ENCODE measurements at places on chromosomes 1 and 21.

DNA sequence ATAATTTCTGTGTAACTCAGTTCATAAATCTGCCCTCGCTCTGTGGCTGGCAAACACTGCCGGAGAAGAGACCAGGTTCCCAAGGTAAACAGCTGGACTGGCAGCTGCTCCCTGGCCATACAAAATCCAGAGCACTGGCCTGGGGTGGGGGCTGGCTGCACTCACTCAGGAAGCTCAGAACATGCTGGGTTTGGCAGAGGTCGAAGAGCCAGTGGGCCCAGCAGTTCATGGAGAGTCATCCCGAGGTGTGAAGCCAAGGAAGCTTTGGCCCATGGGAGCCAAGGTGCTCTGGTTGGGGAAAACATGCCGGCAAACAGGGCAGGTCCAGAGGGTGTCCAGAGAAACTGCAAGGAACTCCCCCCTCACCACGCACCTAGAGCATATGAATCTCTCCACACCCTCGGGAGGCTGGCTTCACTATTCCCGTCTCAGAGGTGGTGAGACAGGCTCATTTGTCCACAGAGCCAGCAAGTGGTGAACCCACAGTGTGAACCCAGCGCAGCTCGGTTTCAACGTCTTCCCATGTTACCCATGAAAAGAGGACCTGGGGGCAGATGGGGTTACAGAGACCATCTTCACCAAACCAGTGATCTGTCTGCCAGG, 102.4 kb downstream of the DMRTB1 start:
- H3K27me3 ChIP-seq = no peaks in the 10 kb centered on the region
- peaks cover 19% of the 10 kb centered on the region for H3K4me1 ChIP-seq
- no peaks in the 10 kb centered on the region for H3K36me3 ChIP-seq
- no peak overlapping the region for H3K27ac ChIP-seq

DNA sequence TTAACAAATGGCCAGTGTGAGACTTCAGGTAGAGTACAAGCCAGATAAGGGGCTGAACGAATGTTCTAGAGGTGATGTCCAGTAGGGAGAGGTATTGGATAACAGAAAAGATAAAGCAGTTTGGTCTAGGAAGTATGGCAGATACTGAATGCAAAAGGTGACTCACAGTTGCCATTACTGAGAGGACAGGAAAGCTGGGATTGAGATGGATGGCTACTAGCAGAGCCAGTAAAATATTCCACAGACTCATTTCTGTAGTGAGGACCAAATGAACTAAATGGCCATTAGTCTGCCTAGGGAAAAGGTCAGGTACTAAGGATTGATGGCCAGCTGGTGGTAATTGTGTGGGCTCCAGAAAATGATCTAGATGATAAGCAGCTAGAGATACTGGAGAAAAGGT, 11.5 kb downstream of the MACO1 start:
- H3K27ac ChIP-seq = no peak overlapping the region
- H3K4me1 ChIP-seq = peaks cover 32% of the 10 kb centered on the region
- H3K27me3 ChIP-seq = no peaks in the 10 kb centered on the region
- DNase-seq = no peak

DNA sequence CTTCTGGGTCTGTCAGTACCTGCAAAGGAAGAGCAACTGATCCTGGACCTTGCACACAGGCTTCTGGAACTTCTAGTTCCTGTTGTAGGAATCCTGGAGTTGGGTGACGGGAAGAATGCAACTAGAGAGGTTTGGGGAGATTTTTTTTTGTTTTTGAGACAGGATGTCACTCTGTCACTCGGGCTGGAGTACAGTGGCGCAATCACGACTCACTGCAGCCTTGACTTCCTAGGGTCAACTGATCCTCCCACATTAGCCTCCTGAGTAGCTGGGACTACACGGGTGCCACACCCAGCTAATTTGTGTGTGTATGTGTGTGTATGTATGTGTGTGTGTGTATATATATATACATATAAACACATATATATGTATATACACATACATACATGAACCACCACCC, 18.8 kb downstream of the ENTREP3 start:
- H3K4me1 ChIP-seq = peaks cover 12% of the 10 kb centered on the region
- no peak overlapping the region for H3K27ac ChIP-seq
- no peak overlapping the region for H3K4me3 ChIP-seq
- H3K27me3 ChIP-seq = no peaks in the 10 kb centered on the region

DNA sequence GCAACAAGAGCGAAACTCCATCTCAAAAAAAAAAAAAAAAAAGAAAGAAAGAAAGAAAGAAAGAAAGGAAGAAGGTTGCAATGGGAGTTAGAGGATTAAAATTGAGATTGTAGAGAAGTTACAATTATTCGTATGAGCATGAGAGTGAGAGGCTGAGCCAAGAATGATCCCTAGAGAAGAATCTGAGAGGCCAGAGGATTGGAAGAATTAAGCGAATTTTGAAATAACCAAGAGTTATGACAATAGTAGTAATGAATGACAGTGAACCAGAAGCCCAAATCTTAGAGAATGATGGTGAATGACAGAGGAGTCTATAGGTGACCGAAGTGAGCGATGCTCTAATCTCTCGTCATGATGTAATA, 369 bp upstream of the ZYG11B start:
- H3K27me3 ChIP-seq = peaks cover 13% of the 10 kb centered on the region
- peaks cover 5% of the 10 kb centered on the region for H3K36me3 ChIP-seq
- peak overlapping the region; percentile 82 for H3K4me3 ChIP-seq
- DNase-seq = no peak
- peak overlapping the region; percentile 29 for H3K27ac ChIP-seq
- peaks cover 36% of the 10 kb centered on the region for H3K4me1 ChIP-seq

DNA sequence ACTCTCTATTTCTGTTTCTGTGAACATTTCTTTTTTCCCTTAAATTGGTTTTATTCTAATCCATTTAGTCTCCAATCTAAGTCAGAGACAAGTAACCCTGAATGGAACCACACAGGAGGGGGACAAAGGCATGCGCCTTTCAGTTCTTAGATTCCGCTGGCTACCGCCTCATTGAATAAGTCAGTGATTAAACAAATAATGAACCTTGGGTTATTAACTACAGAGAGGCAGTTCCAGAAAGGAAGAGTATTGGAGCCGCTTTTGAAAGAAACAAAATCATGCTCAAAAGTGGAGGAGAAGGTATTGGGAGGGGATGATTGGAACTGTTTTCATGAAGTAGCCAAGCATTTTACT, 459.8 kb upstream of the DAB1 start:
- no peaks in the 10 kb centered on the region for H3K36me3 ChIP-seq
- no peaks in the 10 kb centered on the region for H3K4me1 ChIP-seq
- H3K27me3 ChIP-seq = no peaks in the 10 kb centered on the region
- no peak overlapping the region for H3K27ac ChIP-seq
- no peak overlapping the region for H3K4me3 ChIP-seq

- H3K4me3 ChIP-seq = no peak overlapping the region
- no peaks in the 10 kb centered on the region for H3K4me1 ChIP-seq
- H3K27ac ChIP-seq = no peak overlapping the region
- no peaks in the 10 kb centered on the region for H3K36me3 ChIP-seq
- H3K27me3 ChIP-seq = no peaks in the 10 kb centered on the region
Observed at GRCh38 chr21:29384683-29385359, 86.1 kb downstream of the BACH1 start.

DNA sequence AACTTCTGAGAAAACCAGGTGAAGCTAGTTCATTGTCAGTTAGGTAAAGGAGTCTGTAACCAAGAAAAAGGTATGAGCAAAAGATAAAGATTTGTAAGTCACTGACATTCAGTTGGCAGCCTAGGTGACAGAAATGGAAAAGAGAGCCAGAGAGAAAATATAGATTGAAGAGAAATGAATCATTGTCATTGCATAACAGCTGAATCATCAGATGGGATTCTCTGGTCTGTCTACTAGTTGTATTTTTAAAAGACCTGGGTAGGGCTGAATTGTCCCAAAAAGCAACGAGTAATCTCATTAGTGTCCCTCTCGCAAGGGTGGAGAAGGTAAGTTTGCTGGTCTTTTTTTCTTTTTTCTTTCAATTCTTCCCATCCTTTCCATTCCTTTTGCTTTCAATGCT, 36.6 kb downstream of the PTGS2 start:
- no peaks in the 10 kb centered on the region for H3K4me1 ChIP-seq
- no peak overlapping the region for H3K4me3 ChIP-seq
- DNase-seq = no peak

DNA sequence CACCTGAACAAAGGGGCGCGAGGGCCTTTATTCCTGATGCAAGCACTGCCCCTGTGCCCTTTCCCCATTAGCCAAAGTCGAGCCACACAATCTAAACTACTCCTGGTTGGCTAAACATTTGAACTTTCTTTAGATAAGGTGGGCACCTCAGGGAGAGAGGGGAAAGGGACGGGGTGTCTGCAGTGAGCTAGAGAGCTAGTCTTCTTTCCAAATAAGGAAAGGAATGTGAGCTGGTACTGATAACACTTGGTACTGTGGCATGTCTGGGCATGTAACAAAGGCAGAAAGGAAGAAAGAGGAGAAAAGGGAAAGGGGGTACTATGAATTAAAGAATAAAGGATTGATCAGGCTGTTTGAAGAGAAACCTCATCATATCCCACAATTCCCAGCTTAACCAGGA, 62.8 kb downstream of the OVGP1 start:
- no peaks in the 10 kb centered on the region for H3K36me3 ChIP-seq
- H3K4me3 ChIP-seq = no peak overlapping the region
- DNase-seq = no peak
- no peak overlapping the region for H3K27ac ChIP-seq

Data from central memory CD8-positive, alpha-beta T cell (primary cell).